ENCODE measurements at places on chromosomes 7 and 10.

DNA sequence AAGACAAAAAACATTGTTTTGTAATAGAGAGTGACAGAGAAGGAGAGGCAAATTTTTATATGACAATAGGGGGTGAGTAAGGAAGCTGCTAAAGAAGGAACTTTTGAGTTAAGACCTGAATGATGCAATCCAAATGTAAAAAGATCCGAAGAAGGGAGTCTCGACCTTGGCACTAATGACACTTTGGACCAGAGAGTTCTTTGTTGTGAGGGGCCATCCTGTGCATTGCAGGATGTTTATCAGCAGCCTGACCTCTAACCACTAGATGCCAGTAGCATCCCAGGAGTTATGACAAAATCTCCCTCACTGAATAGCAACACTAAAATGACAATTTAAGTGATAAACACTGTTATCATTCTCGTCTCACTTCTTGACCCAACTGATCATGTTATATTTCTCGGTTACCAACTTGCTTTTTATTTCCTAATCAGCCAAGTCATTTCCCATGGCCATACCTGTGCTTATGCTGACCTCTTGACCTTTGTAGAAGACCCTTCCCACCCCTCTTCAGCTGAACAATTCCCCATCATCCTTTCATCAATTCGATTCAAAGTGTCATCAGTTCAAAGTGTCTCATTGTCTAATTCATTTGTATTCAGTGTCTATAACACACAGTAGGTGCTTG, 30.0 kb downstream of the DGKI start:
- no peak for DNase-seq

DNA sequence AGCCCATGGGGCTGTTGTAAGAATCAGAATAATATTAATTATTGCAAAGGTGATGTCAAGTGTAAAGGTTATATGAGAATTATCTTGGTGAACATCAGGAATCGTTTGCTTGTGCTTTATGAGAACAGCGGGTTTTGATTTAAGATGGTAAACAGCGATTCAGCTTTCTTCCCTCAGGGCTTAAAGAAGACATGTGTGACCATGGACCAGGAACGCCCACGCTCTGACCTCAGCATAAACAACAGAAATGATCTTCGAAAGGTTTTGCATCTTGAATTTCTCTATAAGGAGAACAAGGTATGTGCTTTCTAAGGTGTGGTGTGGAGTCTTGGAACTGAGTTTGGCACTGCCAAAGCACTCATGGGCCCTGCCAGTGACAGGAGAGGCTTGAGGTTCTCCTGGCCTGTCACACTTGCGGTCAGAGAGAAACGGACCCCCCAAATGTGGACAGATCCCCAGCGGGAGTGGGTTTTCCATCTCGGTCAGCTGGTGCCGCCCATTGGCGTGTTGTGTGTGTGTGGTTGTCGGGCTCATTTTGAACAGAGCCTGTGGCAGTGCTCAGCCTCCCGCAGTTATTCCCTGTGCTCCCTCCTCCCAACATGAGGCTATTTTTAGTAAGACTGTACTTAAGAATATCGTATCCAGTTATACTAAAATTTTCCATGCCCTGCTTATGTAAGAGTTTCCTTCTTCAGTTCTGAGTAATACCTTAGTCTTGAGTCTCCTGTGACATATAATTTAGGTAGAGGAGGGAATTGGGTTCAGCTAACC, 7.2 kb downstream of the MINDY4 start:
- no peak for DNase-seq

DNA sequence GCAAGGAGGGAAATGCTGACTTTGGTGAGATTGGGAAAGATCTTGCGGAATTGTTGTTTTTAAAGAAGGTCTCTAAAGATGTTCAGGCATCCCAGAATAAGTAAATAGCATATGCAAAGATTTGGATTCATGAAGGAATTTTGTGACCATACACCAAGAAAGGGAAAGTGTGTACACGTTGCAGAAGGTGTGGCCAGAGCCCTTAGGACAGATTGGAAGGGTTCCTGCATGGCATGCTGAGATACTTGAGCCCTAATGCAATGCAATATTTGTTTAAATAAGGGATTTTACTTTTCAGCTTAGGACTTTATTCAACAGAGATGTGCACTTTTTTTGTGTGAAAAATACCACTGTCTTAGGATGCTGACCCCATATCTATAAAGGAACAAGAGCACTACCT, 219.5 kb upstream of the INHBA start:
- DNase-seq, result no peak

DNA sequence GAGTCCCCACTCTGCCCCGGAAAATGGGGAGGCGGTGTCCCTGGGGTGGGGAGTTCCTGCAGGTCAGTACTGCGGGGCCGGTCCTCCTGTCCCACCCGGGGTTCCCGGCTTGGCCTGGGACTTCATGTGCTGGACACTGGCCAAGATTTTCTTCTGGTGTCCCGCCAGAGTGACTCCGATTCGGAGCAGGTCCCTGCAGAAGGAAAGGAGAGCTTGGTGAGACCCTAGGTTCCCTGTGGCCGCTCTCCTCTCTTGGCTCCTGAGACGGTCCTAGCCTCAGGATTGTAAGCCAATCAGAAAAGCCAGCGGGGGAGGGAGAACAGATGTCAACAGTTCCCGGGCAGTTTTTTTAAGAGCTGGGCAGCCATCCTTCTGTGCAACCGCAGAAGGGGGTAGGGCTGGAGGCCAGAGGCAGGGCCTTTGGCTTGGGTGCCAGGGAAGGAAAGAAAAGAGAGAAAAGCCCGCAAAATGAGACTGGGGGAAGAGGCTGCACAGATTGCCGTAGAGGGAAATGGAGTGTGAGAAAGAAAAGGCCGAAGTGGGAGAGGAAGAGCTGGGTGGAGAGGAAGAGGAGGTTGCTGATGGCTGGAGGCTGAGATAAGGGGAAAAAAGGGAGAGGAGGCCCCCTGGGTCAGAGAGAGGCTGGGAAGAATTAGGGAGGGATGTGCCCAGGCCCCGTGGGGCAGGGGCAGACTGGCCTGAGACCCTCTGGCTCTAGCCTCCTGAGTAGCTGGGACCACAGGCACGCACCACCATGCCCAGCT, 23.7 kb downstream of the EPHB4 start:
- no peak for DNase-seq

- no peak for DNase-seq
Measured at GRCh38 chr7:143422033-143422432, 13.4 kb upstream of the EPHA1 start.

- DNase-seq, result no peak
Measured at GRCh38 chr7:114755856-114756255, 166.0 kb upstream of the MDFIC start.

- DNase-seq, result no peak
Measured at GRCh38 chr7:1100834-1101562, 13.1 kb downstream of the GPER1 start.

DNA sequence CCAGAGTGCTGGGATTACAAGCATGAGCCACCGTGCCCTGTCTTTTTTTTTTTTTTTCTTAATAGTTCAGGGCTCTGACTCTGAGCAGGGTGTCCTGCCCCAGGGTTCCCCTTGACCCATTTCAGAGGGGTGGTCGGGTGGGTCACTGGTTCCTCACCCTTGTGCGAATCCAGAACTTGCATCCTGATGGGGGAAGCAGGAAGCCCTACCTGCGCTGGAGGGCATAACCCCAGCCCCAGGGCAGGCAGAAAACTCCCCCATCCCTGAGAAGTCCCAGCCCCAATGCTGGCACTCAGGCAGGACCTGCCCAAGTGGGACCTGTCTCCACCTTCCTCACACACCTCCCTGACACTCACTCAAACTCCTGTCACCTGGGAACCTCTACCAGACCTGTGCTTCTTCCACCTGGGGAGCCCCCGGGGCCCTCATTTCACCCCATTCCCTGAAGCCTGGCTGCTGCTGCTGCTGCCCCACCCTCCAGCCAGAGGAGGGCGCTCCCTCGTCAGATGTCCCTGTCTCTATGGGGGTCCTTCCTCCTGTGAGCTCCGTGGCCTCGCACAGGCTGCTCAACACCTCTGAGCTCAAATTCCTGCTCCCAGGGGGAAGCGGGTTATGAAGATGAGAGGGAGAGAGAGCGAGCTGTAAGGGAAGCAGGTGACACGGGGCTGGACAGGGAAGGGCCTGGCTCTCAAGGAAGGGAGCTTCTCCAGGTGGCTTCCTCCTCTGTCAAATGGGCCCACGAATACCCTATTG, 15.1 kb upstream of the ZNF273 start:
- no peak for DNase-seq

DNA sequence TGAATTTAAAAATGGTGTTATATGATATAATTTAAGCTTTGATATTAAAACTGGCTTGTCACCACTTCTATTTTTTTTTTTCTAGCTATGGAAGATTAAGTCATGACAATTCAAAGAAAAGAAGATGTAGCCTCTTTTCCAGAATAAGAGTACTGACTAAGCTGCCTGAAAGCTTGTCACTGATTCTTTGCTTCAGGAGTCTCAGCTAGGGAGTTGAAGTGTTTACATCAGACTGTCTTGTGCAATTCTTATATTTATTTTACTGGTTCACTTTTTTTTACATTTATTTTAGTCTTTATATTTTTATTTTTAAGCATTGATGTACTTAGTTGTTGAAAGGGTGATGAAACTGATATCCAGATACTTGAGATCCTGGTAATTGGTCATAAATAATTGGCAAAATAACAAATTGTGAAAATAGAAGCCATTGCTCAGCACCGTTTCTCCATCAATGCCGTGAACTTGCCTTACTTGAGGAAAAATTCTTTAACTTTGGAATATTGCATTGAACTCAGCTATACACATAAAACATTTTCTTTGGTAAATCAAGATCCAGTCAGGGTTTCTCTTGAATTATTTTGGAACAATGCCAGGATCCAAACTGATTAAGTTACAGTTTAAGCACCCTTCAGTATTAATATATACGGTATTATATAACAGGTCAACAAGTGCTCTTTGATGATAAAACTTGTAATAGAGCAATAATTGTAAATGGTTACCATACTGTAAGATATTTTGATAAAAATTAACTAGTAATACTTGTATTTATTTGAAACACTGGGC, 156.4 kb downstream of the PHTF2 start:
- DNase-seq, result no peak

- no peak for DNase-seq
Measured at GRCh38 chr7:145398758-145399157, 562.9 kb upstream of the TPK1 start.

- DNase-seq, result no peak
Measured at GRCh38 chr7:128034825-128035224, 3.6 kb upstream of the LRRC4 start.

- no peak for DNase-seq
Measured at GRCh38 chr10:27685681-27686080, 59.9 kb downstream of the MKX start.

DNA sequence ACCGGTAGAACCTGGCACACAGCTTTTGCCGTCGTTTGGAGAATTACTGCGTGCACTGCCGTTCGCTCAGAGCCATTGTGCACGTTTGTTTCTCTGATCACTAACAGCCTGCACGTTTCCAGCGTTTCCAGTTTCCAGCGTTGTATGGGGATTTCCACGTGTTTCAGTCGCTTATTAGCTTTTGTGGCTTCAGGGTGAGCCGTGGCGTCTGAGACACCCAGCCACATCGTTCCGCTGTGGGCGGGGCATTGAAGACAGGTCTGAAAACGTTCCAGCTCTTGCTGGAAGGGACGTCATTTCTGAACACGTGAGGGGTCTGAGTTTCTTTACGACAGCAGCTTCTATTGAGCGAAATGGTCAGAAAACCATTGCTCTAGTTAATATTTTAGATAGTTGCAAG, 164.8 kb downstream of the DNAJB6 start:
- DNase-seq, result peak; percentile 44

DNA sequence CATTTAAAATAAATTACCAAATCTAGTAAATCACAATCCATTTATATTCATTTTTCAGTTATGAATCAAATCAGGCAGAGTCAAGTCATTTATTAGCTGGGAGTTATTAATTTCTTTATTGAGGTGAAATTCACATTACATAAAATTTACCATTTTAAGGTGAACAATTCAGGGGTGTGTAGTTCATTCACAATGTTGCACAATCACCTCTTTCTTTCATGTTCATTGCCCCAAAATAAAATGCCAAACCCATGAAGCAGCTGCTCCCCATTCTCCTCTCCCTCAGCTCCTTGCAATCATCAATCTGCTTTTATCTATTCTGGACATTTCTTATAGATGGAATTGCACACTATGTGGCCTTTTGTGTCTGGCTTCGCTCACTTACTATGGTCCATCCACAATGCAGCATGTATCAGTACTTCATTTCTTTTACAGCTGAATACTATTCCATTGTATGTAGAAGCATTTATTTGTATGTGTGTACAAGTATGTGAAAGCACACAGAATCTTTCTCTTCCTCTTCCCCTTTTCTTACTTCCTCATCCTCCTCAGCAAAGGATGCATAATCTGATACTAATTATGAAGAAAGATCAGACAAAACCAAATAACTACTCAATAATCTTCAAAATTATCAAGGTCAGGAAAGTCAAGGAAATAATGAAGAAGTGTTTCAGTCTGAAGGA, 60.6 kb downstream of the LMBR1 start:
- DNase-seq, result no peak

DNA sequence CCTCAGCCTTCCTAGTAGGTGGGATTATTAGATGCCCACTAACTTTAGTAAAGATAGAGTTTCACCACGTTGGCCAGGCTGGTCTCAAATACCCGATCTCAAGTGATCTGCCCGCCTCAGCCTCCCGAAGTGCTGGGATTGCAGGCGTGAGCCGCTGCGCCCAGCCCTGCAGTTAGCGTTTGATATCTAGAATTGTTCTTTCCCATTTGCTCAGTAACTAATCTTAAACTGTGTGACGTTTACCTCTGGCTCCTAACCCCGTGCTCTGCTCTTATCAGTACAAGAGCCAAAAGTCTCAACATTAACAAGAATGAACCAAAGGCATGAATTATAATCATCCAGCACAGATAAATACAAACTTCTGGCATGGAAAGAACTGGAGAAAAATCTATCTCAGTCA, 47.4 kb downstream of the IGF2BP3 start:
- no peak for DNase-seq

- no peak for DNase-seq
Measured at GRCh38 chr7:18860221-18860620, 257.2 kb downstream of the TWIST1 start.

- no peak for DNase-seq
Measured at GRCh38 chr10:5014936-5015335, 11.3 kb upstream of the AKR1C2 start.

GRCh38 chr10:132164761-132165278, 21.9 kb upstream of the DPYSL4 start:
- no peak for DNase-seq

DNA sequence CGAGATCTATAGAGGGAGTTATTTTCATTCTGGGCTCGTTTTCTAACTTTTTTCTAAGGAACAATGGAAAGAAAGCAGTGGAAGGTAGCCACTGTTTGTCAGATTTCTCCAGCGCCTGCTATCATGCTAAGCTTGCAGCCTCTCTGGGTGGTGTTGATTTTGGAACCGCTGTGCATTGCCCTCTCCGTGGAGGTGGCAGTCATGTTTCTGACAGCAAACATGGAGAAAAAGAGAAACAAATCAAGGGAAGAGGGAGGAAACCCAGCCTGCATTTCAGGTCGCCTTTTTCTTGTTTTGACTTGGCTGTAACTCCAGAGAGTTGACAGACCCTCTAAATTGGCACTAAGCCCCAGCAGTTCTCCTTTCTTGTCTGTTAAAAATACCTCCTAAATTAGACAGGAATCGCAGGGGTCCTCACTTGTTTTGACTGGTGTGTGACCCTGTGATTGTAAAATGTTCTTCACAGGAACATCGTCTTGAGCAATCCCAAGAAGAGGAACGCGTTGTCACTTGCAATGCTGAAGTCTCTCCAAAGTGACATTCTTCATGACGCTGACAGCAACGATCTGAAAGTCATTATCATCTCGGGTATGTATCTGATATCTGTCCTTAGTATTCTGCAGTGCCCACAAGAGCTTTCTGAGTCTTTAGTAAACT, 4.8 kb downstream of the ECHDC3 start:
- no peak for DNase-seq

- no peak for DNase-seq
Measured at GRCh38 chr10:62062028-62062427, 160.5 kb downstream of the ARID5B start.

All from T-helper 22 cell (primary cell).